ENCODE measurements at places on chromosomes 7 and 10.

- peak; percentile 75 for DNase-seq
Observed at GRCh38 chr10:89120931-89121763, 86.0 kb downstream of the CH25H start.

- DNase-seq = peak; percentile 77
Observed at GRCh38 chr10:78577712-78578111, 491.1 kb upstream of the ZMIZ1 start.

DNA sequence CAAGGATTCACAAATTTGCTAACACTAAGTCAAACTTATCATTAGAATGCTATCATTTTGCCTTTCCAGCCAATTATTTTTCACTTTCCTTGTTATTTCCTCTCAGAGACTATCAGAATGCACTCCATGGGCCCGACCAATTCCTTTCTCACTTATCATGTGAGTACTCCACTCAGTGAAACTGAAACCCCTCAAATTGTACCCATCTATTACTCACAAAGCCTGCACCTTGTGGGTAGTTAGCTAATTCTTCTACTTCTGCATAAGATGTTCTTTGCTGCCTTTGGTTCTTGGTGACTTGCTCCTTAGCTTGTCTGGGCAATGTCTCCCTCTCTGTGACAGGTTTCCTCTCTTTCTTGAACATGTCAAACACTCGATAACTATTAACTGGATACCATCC, 35.2 kb upstream of the MBL2 start:
- DNase-seq = no peak

- DNase-seq = no peak
Observed at GRCh38 chr7:71627651-71628050, 495.7 kb downstream of the GALNT17 start.

GRCh38 chr10:31749301-31749700, 179.3 kb downstream of the ARHGAP12 start:
- DNase-seq = no peak

GRCh38 chr10:118957966-118958365, 71.5 kb upstream of the NANOS1 start:
- DNase-seq = no peak

GRCh38 chr10:31620226-31621151, 301.5 kb downstream of the ZEB1 start:
- peak; percentile 39 for DNase-seq
